ENCODE measurements at places on chromosomes 1 and 21.

DNA sequence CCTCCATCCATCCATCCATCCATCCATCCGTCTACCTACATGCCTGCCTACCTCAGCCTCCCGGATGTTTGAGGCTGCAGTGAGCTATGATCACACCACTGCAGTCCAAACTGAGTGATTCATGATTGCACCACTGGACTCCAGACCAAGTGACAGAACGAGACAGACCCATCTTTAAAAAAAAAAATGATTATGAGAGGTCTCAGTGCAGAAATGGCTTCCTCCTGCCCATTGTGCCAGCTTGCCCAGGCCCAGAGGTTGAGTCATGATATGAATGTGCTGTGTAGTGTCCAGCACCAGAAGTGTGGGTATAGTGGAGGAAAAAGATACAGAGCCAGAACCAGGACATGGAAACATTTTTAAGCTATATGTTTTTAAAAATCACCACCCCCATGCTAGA, 149.9 kb downstream of the KIF26B start:
- no peak for DNase-seq

DNA sequence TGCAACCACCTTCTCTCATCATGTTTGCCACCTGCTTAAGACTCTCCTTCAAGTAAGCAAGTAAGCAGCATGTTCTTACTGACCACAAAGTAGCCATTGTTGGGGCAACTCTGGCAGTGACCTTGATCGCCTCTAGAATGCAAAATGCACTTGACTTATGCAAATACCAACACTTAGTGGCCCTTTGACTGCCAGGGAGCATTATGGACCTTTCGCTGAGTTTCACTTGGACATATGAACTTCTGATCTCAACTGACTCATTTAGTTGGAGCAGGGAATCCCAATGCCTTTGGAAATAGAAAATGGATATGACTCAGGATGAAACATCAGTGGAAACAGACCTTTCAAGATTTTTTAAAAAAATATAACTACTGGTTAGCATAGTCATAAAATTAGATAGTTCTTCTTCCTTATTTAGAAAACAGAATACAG, 6.1 kb upstream of the PLA2G5 start:
- DNase-seq, result no peak

GRCh38 chr1:57719274-57719673, 295.4 kb upstream of the DAB1 start:
- DNase-seq, result no peak

DNA sequence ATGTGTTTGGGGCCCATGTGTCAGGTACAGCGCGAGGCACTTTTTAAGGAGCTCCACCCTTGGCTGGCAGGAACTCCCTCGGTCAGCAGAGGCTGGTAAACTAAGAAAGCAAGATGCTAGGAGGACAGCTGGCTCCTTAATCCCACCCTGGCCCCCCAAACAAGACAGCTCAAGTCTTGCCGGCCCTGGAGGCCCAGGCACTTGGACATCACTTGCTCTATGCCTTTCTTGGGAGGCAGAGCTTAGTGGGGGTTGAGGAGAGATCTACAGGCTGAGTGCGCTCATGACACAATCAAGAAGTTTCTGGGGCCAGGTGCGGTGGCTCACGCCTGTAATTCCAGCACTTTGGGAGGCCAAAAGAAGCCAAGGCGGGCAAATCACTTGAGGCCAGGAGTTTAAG, 78.1 kb downstream of the CD34 start:
- DNase-seq, result no peak
